ENCODE measurements at places on chromosomes 13 and 19.

- DNase-seq, result no peak
These were observed 17.5 kb downstream of the ZC3H13 start for GRCh38 chr13:46035066-46035465.

- no peak for DNase-seq
These were observed 18.4 kb upstream of the ITM2B start for GRCh38 chr13:48214519-48215121.

- DNase-seq, result no peak
These were observed 73.7 kb downstream of the SLC15A1 start for GRCh38 chr13:98678741-98679140.

DNA sequence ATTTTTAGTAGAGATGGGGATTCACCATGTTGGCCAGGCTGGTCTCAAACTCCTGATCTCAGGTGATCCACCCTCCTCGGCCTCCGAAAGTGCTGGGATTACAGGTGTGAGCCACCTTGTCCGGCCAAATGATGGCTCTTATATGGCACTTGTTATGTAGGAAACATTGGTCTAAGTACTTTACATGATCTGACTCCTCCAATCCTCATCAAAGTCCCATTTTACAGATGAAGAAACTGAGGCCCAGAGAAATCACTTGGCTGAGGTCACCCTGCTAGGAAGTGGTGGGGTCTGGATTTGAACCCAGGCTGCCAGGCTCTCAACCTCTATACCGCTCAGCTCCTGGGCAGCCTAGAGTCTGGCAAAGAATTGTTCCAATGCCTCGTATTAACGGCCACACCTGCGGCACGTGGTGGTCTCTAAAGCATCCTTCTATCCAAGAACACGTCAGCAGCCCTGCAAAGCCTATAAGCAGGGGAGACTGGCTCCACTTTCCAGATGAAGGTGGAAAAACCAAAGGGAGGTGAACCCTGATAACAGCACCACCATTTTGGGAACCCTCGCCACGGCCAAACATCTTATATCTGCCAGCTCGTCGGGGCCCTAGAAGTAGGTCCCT lies 18.1 kb downstream of the SHANK1 start:
- DNase-seq, result no peak

- DNase-seq, result no peak
These were observed 1141.0 kb upstream of the PRR20A start for GRCh38 chr13:55999709-56000108.

- no peak for DNase-seq
These were observed 48.4 kb downstream of the WASF3 start for GRCh38 chr13:26605845-26606244.

- no peak for DNase-seq
These were observed 8.1 kb downstream of the SULT2B1 start for GRCh38 chr19:48560095-48560530.

GRCh38 chr13:51697855-51698254 lies 106.1 kb downstream of the DHRS12 start:
- DNase-seq, result no peak

DNA sequence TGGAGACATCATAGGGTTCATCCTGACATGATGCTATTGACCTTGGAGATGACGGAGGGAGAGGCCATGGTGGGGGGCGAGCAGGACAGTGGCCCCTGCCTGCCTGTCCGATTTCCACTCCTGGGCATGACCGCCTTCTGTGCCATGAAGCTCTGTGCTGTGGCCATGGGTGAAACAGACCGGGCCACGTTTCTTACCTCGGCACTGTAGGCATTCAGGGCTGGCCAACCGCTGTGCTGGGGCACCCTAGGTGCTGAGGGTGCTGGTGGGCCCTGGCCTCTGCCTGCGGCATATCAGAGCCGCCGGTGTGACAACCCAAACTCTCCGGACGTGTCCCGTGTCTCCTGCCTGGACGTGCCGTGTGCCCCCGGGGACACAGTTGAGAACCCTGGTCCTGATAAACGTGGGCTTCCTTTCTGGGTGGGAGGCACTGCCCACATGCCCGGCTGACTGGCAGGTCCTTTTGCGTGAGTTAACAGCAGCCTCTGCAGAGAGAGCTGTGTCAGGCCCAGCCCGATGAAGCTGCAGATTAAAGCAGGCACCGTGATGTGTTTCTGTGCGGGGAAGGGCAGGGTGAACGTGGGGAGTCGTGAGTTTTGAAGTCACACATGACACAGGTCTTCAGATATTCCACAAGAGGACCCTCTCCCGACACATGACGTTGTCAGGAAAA lies 46.5 kb downstream of the TMEM255B start:
- DNase-seq, result no peak

- no peak for DNase-seq
These were observed 1511.0 kb upstream of the SLC10A2 start for GRCh38 chr13:104577071-104577815.

DNA sequence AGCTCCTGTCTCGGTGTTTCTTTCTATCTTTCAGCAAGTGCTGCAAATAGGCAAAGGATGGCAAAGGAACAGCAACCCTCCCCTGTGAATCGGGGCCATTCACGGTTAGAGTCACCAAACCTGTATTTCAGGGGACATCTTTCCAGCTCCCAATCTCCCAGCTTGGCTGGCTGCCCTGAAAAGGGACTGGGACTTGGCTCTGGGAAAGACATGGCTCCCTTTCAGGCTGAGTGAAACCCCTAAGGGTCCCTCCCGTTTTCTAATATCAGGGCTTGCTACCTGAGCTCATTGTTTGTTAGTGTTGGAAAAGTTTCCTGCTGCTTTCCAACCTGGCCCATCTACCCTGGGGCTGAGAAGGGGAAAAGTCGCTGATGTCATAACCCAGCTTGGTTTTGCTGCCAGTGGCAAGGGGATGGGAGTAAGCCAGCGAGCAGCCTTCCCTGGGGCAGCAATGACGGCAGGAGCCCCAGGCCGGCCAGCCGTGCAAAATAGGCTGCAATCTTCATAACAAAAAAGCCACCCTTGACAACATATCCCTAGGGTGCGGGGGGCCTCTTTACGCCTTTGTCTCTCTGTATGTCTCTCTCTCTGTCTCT lies 29.9 kb downstream of the SERP2 start:
- DNase-seq, result peak; percentile 71

DNA sequence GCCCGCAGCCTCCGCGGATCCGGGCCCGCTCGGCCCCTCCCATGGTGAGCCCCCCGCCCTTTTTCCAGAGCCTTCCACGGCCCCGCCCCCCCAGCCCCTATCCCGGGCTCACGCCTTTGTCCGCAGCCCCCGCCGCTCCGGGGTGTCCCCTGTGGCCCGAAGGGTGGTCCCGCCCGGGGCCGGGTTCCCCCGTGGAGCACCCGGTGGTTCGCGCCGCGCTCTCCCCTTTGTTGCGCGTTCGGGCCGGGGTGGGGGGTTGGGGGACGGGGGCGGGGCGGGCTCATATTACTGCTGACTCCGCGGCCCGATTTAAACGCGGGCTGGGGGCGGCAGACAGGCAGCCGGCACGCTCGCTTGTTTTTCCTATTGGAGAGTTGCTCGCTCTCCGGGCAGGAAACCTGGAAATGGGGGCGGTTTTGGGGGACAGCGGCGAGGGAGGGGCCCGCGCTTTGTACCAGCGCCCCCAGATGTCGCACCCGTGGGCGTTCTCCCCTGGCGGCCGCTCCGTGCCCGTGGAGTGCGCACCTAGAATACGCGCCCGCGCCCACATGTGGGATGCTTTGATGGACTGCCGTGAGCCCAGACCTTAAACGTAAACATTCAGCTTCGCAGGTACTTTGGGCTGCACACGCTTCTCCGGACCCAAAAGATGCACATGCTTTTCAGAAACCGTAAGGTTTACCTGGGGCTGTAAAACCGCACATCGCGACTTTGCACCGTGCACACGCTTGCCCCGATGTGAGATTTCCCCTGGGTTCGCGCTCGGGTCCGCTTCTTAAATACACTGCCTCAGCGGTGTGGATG lies 699 bp downstream of the PTOV1 start:
- peak; percentile 71 for DNase-seq

- no peak for DNase-seq
These were observed 16.3 kb upstream of the DNMT1 start for GRCh38 chr19:10211061-10211460.

GRCh38 chr13:59178344-59178743 lies 985.4 kb downstream of the DIAPH3 start:
- DNase-seq, result no peak

- no peak for DNase-seq
These were observed 806.1 kb upstream of the ARGLU1 start for GRCh38 chr13:107374038-107374437.

DNA sequence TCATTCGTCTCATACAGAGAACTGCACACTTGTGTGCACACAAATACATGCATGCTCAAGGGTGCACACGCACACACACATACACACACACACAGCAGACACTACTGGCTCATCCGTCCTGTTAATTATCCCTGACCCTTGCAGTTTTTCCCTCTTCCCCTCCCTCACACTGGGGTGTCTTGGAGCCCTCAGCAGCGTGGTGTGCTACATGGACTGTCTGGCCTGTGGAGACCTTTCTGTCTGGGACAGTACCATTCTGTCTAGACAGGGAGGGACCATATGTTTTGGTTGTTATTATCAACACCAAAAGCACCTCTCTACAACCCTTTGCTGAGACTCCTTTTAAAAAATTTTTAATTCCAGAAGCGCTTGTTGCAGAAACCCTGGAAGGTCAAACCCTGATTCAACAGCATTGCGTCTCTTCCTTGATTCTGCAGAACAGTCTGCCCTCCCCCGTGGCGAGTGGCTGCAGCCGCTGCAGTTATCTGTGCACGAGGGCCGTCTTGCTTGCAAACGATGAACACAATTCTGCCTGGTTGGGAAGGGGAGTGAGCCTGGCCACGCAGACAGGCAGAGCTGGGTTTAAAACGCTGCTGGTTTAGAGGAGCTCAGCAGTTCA lies 374.0 kb downstream of the IRS2 start:
- DNase-seq, result peak; percentile 93

DNA sequence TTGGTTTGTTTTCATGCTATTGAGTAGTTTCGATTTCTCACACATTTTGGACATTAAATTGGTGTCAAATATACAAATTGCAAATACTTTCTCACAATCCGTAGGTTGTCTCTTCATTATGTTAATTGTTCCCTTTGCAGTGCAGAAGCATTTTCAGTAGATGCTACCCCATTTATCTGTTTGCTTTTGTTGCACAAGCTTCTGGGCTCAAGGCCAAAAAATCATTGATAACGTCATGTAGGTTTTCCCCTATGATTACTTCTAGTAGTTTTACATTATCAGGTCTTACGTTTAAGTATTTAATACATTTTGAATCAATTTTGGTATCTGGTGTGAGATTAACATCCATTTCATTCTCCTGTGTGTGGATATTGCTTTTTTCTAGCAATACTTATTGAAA lies 14.0 kb upstream of the ZNF347 start:
- no peak for DNase-seq

DNA sequence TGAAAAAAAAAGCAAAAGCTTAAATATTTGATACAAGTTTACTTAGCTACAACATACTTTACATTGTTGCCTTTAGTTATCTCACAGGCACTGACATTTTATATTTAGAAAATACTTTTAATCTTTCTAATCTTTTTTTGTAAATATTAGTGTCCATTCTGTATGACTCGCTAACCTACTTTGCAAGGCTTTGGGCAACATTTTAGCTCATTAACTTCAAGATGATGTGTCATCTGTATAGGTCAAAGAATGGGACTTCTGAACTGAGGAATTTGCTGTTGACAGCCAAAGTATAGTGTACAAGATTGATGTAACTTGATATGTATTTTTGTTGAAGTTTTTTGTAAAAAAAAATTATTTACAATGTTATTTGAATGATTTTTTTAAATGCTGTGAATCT lies 2.7 kb upstream of the C1QTNF9 start:
- no peak for DNase-seq

DNA sequence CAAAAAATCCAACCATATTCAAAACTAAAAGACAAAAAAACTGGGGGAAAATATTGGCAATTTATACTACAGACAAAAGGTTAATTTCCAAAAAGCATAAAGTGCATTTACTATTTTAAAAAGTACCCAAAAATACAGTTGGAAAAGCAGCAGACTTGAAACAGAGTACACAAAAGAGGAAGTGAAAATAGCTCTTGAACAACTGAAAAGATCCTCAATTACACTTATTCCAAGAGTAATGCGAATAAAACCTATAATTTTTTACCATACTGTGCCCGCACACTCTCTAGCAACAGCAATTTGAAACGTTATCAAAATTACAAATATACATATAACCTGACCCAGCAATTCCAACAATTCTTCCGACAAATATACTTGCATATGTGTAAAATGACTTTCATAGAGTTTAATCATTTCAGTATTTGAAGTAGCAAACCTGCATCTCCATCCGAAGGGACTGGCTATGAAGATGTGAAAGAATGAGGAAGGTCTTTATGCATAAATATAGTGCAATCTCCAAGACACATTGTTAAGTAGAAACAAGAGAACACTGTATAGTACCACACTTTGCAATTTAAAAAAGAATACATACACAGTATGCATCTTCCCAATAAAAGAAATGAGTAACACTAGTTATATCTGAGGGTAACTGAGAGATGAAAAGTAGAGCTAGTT lies 25.4 kb downstream of the ALG5 start:
- DNase-seq, result no peak

DNA sequence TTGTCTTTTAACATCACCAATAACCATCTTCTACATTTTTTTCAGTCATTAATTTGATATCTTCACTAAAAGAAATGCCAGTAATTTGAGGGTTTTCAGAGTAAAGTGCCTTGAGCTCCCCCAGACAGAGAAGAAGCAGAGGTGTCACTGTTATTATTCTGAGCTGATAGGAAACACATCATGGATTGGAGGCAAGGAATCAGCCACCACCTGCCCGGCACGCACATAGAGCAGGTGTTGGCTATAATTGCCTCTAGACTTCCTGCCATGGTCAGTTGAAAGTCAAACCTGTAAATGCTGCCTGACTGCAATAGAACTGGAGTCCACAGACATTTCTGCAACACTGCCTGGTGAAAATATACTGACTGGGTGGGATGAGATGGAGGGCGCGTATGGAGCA lies 776.6 kb downstream of the UQCRFS1 start:
- DNase-seq, result no peak

- DNase-seq, result peak; percentile 94
These were observed 559 bp upstream of the SSBP4 start for GRCh38 chr19:18418483-18419194.

GRCh38 chr13:48412881-48413351 lies at the start of gene LPAR6:
Gene LPAR6, minus strand, starts transcription at chr13:48413113. Its CDS starts 690 bp downstream, at chr13:48412423.
- DNase-seq, result peak; percentile 76

DNA sequence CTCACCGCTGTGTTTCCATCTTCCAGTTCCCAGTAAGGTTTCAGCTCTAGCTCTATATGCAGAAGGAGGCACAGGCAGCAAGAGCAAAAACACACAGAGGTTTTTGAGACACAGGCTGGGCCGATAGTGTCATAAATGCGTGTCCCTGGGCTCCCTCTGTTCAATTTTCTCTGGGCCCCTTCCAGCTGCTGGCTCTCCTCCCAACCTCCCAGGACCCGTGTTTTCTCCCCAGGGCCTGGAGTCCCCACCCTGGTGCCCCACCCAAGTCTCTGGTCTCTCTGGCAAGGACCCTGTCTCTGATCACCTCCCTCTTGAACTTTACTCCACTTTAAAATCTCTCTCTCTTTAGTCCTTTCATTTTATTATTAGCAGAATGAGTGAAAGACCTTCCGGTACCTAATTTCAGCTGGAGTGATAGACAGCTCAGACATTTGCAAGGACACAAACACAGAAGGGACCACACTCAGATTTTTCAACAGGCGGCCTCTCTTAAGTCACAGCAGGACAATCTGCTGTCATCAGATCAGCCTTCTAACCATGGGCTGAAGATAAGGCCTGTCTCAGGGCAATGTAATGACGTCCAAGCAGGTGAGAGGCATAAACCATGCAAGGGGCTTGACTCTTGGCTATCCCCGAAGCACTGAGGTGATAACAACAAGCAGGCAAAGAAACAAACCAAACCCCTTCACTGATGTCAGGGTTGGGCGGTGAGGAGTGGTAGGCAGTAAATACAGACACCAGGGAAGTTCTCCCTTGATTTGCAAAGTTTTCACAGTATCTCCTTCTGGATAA lies 190.0 kb upstream of the IRS2 start:
- DNase-seq, result no peak

All from eye (tissue), 1 donor.